ENCODE measurements at places on chromosomes 4 and X.

DNA sequence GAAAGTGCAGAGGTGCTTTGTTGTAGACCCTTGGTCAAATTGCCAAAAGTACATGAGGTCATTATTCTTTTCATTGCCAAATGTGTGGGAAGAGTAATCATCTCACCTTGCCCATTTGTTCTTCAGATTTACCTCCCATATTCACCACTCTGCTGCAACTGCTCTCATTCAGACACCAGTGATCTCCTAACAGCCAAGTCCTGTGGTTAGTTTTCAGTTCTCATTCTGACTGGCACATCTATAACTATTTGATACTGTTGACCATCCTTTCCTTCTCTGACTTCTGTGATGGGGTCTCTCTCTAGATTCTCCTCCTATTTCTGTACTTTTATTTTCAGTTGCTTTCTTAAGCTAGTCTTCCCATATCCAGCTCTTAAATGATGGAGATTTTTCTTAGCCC is 39.8 kb downstream of the GRIA3 start:
- DNase-seq = no peak

- no peak for DNase-seq
Measured at GRCh38 chrX:40152741-40153344, 55.1 kb upstream of the BCOR start.

GRCh38 chrX:15834827-15835595 is 19.6 kb downstream of the AP1S2 start:
- DNase-seq = no peak

DNA sequence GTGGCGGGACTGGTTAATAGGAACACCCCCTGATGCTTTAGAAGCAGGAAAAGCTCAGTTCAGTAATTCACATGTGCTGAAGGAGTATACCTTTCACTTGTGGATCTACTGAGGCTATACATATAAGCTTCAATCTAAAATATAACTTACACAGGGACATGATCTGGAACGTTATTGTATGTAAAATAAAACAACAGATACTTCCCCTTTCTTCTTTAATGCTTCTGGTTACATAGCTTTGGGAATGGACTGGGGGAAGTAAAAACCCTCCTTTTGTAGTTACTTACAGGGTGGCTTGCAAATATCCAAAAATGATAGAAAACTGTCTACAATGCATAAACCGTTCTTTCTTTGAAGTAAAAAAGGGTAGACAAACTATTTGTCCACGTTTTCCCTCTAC is 1.9 kb downstream of the FGG start:
- no peak for DNase-seq

- no peak for DNase-seq
Measured at GRCh38 chrX:14697451-14697850, 168.1 kb downstream of the GLRA2 start.

DNA sequence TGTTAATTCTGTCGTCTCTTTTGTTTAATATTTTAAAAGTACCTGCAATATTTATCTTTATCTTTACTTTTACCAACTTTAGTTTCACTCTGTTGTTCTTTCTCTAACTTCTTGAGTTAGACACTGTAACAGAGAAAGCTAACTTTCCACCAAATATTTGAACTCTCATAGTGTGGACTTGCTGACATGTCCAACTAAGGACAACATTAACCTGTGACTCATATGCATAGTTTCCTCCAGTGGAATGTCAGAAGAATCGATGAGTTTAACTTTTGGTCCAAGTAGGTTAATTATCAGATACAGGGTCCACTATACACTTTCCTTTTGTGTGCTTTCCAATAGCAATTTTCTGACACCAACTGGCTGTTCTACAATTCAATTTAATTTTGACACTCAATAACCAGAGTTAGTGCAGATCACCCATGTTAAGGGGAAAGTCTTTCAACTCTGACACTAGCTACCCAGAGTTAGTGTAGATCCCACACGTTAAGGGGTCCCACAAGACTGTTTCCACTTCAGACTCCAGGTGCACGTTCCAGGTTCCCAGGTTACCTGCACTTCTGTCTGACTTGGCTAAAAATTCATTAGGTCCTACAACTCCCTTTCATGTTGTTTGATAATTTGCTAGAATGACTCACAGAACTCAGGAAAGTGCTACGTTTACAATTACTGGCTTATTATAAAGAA is 559.0 kb upstream of the AMOT start:
- DNase-seq = no peak

GRCh38 chr4:102560571-102561341 is 59.6 kb downstream of the NFKB1 start:
- no peak for DNase-seq

- DNase-seq = no peak
Measured at GRCh38 chrX:47160781-47161180, 15.8 kb downstream of the RBM10 start.

DNA sequence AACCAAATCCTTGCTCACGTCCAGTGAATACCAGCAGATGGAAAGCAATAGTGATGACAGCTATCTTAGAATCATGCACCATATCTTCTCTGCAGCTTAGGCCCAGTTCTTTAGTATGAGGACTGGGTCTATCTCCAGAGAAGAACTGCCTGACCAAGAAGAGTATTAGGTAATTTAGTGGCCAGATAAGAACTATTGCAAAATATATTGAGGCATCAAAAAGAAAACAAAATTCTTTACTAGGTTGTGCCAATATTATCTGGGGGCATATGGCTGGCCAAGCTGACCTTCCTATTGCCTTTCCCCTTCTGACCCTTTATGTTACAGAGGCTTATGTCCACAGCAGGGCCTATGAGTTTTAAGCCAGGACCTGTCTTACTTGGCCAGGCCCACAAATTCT is 91.2 kb downstream of the RLIM start:
- DNase-seq = no peak

DNA sequence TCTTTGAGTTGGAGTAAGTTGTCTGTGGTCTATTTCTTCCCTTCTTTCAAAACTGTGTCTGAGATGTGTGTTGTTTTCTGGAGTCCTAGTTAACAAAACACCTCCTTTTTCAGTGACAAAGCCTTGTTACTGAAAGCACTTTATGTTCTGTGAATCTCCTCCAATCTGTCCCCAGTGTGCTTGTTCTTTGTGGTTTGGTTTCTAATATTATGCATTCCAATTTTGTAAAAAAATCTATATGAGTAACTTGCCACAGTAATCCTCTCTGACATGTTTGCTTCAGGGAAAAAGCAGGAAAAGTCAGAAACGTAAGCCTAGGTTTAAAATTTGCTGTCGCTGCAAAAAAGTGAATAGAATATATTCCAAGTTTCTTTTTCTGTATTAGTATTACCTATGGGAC is 12.4 kb downstream of the PRRG1 start:
- no peak for DNase-seq

- no peak for DNase-seq
Measured at GRCh38 chr4:185255868-185256267, 46.5 kb downstream of the SNX25 start.

- DNase-seq = no peak
Measured at GRCh38 chrX:153651540-153652079, 4.6 kb downstream of the DUSP9 start.

DNA sequence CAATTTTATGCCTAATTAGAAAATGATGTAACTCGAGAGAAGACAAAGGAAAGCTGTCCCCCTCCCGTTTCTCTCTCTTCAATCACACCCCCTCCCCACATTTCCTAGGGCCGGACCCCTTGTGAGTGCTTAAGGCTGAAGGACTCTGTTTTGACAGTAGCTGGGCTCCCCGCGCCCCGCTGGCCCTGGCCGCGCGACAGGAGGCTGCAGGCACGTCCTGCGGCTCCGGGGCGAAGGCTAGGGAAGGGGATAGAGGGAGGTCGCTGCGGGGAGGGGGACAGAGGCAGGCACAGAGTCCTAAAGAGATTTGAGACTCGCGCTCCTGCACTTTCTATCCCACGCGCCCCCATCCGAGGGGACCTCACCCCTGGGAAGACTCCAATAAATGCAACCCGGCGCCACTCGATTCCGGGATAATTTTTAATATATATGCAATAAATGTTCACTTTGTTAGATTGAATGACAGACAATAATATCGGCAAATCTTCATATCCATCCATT is 56.2 kb upstream of the TMEM33 start:
- DNase-seq = no peak

GRCh38 chr4:145230726-145231125 is 50.3 kb upstream of the OTUD4 start:
- peak; percentile 12 for DNase-seq

- peak; percentile 88 for DNase-seq
Measured at GRCh38 chr4:141046255-141046654, 87.0 kb downstream of the RNF150 start.

DNA sequence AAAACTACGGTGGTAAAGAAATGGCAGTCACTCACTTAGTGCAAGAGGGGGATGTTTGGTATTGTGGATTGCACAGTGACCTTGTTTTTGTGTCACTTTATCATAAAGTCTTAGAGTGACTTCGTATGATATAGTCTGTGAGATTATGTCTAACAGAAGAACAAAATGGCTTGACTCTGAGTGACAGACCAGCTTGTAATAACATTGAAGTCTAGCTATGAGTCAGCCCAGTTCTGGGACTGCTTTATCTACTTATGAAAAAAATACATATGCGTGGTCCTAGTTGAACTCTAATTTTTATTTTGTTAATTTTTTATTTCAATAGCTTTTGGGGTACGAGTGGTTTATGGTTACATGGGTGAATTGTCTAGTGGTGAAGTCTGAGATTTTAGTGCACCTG is 20.0 kb downstream of the DCLK2 start:
- DNase-seq = peak; percentile 12

- no peak for DNase-seq
Measured at GRCh38 chr4:97868097-97868496, 275.2 kb downstream of the STPG2 start.

GRCh38 chr4:18938343-18939099 is 917.0 kb upstream of the LCORL start:
- no peak for DNase-seq

DNA sequence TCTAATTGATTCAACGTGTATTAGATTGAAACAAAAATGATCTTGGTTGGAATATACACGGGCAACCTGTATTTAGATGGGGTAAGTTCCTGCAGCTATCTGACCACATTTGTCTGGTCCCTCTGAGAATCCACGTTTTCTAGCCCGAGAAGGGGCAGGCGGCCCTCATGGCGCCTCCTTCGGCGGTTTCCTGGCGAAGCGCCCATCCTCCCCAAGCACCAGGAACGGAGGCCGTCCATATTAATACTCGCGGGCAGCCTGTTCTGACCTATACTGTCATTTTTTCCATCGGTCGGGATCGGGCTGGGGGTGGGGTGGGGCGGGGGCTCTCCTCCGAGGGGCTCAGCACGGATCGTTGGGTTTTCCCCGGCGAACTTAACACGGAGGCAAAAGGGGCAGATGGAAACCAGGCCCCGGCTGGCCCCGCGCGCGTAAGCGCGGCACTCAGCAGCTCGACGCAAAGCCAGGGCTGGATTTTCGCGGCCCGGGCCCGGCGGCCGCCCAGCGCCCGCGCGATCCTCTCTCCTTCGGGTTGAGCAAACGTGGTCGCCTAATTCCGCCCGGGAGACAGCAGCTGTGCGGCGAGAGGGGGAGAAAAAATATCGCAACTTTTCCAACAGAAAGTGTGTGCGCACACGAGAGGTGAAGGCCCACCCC is 77.2 kb upstream of the BCOR start:
- no peak for DNase-seq

- no peak for DNase-seq
Measured at GRCh38 chr4:47432749-47433148, 30.8 kb downstream of the COMMD8 start.
